ENCODE measurements at places on chromosomes 2 and 18. TPM values are rescaled to one million over a fixed set of nuclear protein-coding genes. Genes with fewer than 3 reads are reported as not detected.
A peak's percentile ranks its signal among the peaks of the same experiment; 100 is the strongest.

DNA sequence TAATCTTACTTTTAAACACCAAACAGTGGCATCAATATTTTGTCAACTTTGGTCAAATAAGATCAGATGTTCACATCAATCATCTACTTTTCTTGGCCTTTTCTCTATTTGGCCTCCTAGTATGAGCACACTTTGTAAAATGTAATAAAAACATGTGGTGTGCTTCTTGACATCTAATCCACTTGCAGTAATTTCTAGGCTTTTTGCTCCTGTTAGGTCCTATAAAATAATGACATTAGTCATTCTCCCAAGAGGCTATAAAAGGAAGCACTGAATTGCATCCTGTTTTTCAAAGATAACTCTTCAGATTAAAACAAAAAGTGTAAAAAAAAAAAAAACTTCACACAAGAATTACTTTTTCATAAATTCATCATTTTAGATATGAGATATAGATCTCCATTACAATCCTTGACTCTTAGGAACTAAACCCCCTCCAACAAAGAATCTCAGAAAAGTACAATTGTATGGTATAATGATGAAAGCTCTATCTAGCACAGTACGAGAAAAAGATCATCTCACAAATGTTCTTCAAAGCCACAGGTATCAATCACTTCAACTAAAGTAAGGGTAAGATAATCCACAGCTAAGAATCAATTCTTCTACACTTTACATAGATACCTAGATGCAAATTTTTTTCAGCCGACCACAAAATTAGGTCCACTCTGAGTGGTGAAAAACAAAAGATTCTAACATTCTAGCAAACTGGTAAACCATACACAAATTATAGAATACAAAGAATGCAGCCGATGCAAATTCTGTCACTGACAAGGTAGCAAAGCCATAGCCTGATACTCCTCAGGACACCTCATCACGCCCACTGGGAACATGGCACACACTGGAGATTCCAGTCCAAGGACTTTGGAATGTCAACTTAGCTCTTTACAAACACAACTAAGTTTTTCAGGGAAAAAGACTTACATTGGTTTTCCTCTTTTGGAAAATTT lies 2.7 kb downstream of the BCL2 start:
- H3K27ac ChIP-seq, result peak overlapping the region; percentile 68
- peaks cover 73% of the 10 kb centered on the region for H3K4me1 ChIP-seq
- no peak for DNase-seq
- peak overlapping the region; percentile 59 for H3K4me3 ChIP-seq
- H3K36me3 ChIP-seq, result no peaks in the 10 kb centered on the region

Gene C2orf80
- total RNA-seq, result not detected

DNA sequence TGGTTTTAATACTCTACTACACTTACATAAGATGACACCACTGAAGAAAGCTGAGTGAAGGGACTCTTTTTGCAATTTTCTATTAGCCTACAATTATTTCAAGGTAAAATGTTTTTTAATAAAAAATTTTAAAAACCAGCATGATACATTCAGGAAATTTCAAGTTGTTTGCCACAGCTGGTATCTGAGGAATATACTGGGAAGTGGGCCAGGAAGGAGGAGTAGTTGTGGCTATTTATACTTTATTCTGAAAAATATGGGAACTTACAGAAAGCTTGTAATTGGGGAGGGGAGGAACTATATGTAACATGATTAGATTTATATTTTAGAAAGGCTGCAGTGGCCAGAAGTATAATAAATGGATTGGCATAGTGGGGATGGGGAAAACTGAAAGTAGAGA lies 40.8 kb downstream of the WDR35 start:
- no peaks in the 10 kb centered on the region for H3K4me1 ChIP-seq
- no peaks in the 10 kb centered on the region for H3K27me3 ChIP-seq
- H3K4me3 ChIP-seq, result no peak overlapping the region
- no peak overlapping the region for H3K27ac ChIP-seq
- H3K36me3 ChIP-seq, result no peaks in the 10 kb centered on the region

- H3K27ac ChIP-seq, result no peak overlapping the region
- H3K4me3 ChIP-seq, result no peak overlapping the region
- peaks cover 4% of the 10 kb centered on the region for H3K36me3 ChIP-seq
- no peaks in the 10 kb centered on the region for H3K4me1 ChIP-seq
- DNase-seq, result no peak
Observed at GRCh38 chr2:99389946-99390345, 52.8 kb downstream of the EIF5B start.

Gene POTEE
- not detected for total RNA-seq

- no peaks in the 10 kb centered on the region for H3K27me3 ChIP-seq
- no peak overlapping the region for H3K4me3 ChIP-seq
- DNase-seq, result no peak
- H3K27ac ChIP-seq, result no peak overlapping the region
- H3K36me3 ChIP-seq, result no peaks in the 10 kb centered on the region
Observed at GRCh38 chr2:65050931-65051330, 5.3 kb upstream of the CEP68 start.

DNA sequence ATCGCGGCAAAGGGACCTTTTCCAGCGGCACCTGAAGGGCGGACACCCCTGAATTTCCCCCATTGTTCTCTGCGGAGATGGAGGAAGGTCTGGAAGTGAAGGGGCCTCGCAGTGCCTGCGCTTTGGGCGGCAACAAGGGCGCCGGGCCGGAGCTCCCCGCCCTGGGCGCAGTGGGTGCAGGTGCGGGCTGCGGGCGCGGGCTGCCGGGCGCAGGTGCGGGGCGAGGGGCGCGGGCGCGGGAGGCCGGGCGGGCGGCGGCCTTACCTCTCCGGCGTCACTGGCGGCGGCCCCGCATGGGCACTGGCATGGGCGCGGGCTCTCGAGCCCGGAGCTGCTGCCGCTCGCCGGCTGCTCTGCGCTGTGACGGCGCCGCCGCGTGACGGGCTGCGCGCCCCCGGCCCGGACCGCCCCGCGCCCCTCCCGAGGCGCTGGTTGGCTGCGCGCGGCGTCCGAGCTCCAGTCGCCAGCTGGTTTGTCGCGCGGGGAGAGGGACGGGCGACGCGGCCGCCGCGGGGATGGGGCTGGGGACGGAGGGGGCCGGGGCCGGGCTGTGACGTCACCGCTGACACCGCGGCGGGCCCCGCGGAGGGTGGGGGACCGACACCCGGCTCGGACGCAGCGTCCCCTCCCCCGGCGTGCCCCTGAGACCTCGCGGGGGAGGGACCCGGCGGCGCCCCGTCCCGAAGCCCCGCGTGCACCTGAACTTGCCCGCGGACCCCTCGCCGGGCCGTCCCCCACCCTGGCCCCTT lies at the start of gene KIF1A:
TSS of gene KIF1A (minus strand) at position 362 of the 749 bp plus-strand sequence. CDS start 22,467 bp downstream, outside the sequence.
- DNase-seq, result no peak
- H3K36me3 ChIP-seq, result no peaks in the 10 kb centered on the region
- peaks cover 91% of the 10 kb centered on the region for H3K27me3 ChIP-seq
- peaks cover 30% of the 10 kb centered on the region for H3K4me1 ChIP-seq
- H3K4me3 ChIP-seq, result no peak within 1 kb of the TSS

- no peaks in the 10 kb centered on the region for H3K27me3 ChIP-seq
- no peaks in the 10 kb centered on the region for H3K36me3 ChIP-seq
- no peak overlapping the region for H3K4me3 ChIP-seq
- no peak for DNase-seq
- H3K4me1 ChIP-seq, result no peaks in the 10 kb centered on the region
Observed at GRCh38 chr2:51028829-51029228, 3.1 kb downstream of the NRXN1 start.

Gene SP3
- 71.3 TPM for total RNA-seq

Gene DNAH6
- 0.38 TPM for total RNA-seq
